H1 (cell line): ENCODE measurements at places on chromosomes 1 and 21. TPM values are rescaled to one million over a fixed set of nuclear protein-coding genes. Genes with fewer than 3 reads are reported as not detected.

The LRRC53 gene
- total RNA-seq, result not detected in 2 replicates

The IPO13 gene
- total RNA-seq, result 20.7 and 23.0 TPM in 2 replicates

The ORC1 gene
- total RNA-seq, result 49.0 and 49.7 TPM in 2 replicates

The LORICRIN gene
- not detected in 2 replicates for total RNA-seq

The PRAMEF11 gene
- not detected in 2 replicates for total RNA-seq

The RABGAP1L gene
- 156 and 166 TPM in 2 replicates for total RNA-seq

The CDA gene
- 3.3 and 4.4 TPM in 2 replicates for total RNA-seq

The WNT3A gene
- total RNA-seq, result 0.10 and 0.19 TPM in 2 replicates

The BRDT gene
- total RNA-seq, result not detected in 2 replicates

The KIFAP3 gene
- total RNA-seq, result 3.2 TPM in 2 replicates

The BCL2L15 gene
- total RNA-seq, result 0.11 and 0.32 TPM in 2 replicates

The TNFRSF8 gene
- total RNA-seq, result 32.7 and 35.1 TPM in 2 replicates

The SH2D1B gene
- not detected in 2 replicates for total RNA-seq

The PRDM16 gene
- 0.43 and 0.46 TPM in 2 replicates for total RNA-seq

The HES3 gene
- total RNA-seq, result 54.3 and 67.9 TPM in 2 replicates

GRCh38 chr21:25801217-25802014 lies 66.6 kb downstream of the GABPA start:
- peak; percentile 97 for DNase-seq

DNA sequence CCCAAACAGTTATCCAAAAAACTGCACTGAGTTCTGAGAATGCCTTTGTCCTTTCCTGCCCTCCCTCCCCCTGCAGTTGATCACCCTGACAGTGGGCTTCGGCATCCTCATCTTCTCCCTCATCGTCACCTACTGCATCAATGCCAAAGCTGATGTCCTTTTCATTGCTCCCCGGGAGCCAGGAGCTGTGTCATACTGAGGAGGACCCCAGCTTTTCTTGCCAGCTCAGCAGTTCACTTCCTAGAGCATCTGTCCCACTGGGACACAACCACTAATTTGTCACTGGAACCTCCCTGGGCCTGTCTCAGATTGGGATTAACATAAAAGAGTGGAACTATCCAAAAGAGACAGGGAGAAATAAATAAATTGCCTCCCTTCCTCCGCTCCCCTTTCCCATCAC lies 8.8 kb upstream of the NHLH1 start:
- DNase-seq, result no peak

DNA sequence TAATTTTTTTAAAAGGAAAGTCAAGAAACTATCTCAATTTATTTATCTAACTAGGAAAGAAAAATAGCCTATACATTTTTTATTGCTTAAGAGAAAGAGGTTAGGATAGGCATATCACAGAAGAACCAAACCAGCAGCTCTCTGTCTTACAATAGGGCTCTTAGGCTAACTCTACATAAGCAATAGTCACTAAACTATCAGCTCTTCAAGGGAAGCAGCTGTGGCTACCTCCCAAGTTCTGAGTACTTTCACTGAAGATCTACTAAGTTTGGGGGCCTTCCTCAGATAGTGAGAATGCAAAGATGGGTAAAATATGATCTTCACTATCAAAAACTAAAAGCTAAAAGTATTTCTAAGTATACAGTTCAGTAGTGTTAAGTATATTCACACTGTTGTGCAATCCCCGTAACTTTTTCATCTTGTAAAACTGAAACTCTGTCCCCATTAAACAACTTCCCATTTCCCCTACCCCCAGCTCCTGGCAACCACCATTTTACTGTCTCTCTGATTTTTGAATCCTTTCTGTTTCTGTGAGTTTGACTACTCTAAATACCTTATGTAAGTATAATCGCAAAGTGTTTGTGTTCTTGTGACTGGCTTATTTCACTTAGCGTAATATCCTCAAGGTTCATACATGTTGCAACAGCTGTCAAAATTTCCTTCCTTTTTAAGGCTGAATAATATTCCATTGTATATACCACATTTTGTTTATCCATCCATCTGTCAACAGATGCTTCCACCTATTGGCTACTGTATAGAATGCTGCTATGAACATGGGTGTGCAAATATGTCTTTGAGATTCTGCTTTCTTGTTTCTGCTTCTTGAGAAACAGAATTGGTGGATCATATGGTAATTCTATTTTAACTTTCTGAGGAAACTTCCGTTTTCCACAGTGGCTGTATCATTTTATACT lies 73.3 kb downstream of the ACBD6 start:
- no peak for DNase-seq

- no peak for DNase-seq
Measured at GRCh38 chr1:14996133-14997050, 157.2 kb upstream of the TMEM51 start.

GRCh38 chr1:115336741-115337140 lies 1.3 kb downstream of the NGF start:
- no peak for DNase-seq

- no peak for DNase-seq
Measured at GRCh38 chr1:175478217-175478616, 265.2 kb downstream of the TNR start.

GRCh38 chr1:172201572-172201971 lies 218.9 kb upstream of the C1orf105 start:
- no peak for DNase-seq

DNA sequence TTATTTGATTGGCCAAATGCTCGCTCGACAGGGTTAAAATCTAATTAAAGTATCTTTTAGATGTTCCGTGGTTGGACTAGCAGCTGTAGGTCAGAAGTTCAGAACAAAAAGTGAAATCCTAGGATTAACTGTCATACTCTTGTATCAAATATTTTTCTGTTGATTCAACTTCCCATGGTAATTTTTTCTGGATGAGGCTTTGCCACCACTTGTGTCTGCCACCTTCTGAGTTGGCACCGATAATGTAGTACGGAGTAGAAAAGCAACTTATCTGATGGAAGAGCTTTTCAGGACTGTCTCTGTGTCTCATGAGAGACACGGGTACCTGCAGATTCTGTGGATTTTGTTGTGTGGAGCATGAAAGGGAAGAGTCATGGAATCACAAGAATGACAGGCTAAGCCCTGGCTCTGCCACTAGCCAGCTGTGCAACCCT lies 44.6 kb upstream of the CNN3 start:
- no peak for DNase-seq

GRCh38 chr1:43009274-43009673 lies 50.6 kb upstream of the SLC2A1 start:
- no peak for DNase-seq

DNA sequence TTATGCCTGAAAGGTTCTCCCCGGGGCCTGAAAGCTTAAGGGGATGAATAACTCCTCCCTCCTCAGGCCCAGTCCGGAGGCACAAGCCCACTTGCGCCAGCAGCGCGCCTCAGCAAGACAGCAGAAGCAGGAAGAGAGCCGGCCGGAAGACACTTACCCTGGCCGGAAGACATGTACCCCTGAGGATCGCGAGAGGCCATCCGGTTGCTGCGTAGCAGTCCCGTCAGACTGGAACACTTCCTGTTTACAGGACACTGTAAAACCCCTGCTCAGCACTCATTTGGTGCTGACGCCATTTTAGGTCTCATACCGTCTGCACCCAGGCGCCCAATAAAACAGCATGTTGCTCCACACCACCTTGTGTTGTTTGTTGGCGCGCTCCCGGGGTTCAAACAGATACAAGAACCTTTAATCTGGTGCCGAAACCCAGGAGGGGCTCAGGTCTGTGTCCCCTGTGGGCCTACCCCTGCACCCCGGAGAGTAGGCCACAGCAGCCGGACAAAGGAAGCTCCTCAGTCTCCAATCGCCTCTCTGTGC lies 30.3 kb downstream of the VN1R5 start:
- DNase-seq, result no peak

GRCh38 chr1:61950418-61950817 lies 208.1 kb downstream of the PATJ start:
- DNase-seq, result no peak

DNA sequence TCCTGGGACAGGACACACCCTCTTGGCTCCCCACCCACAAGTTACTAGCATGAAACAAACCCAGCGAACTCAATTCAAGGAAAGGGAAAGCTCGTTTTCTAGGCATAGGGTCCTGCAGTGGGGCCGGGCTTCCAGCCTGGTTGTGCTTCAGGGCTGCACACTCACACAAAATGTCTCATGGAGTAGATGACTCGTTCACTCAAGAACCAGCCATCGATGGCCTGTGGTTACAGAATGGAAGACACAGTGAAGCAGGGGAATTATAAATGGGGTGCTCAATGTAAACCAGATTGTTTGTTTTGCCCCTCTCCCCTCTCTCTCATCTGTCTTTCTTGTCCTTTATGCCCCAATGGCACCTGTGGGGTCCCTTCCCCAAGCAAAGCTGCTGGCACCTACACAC lies 56.0 kb upstream of the COX20 start:
- DNase-seq, result no peak

GRCh38 chr1:90347366-90347765 lies 352.5 kb downstream of the ZNF326 start:
- no peak for DNase-seq

GRCh38 chr21:37984416-37984815 lies 68.2 kb upstream of the KCNJ6 start:
- no peak for DNase-seq

- DNase-seq, result no peak
Measured at GRCh38 chr1:231729544-231729943, 103.0 kb downstream of the DISC1 start.

DNA sequence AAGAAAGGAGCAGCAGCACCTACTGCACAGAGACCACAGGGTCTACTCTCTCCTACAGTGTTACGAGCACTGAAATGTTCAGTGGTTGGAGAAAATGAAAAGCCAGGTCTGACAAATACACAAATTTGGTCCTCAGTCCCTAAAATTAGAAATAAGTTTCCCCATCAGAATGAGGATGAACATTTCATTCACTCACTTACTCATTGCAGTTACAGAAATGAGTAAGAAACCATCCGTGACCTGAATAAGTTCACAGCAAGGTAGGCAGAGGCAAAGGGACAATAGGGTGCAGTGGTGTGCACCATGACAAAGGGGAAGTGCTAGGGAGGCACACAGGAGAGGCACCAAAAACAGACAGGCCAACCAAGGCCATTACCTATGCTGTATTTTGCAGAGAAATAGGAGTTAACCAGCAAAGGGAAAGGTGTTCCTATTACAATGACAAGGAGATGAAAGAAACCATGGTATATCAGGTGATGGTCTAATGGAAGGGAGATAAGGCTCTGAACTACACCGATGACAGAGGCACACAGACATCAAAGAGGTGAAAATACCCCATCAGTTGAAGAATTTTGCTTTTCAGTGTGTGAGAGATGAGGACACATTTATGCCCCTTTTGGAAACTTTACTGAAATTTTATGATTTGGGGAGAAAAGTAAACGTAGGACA lies 29.4 kb downstream of the VAV3 start:
- DNase-seq, result no peak

DNA sequence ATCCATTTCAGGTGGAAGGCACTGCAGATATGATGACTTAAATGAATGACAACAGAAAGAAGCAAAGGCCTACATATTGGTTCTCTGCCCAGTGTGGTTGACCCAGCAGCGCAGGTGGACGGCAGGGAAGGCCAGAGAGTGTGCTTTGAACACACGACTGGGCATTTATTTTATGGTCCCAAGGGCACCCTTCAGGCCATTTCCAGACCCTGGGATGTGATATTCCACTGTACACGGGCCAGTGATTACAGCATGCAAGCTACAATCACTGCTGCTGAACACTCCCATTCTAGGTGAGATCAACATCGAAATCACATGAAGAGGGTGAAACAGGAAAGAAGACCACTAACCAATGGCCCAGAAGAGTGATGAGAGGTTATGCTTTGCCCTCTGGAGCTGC lies 33.8 kb downstream of the PCNX2 start:
- DNase-seq, result no peak

- DNase-seq, result peak; percentile 58
Measured at GRCh38 chr1:55277377-55278130, 62.4 kb upstream of the USP24 start.

DNA sequence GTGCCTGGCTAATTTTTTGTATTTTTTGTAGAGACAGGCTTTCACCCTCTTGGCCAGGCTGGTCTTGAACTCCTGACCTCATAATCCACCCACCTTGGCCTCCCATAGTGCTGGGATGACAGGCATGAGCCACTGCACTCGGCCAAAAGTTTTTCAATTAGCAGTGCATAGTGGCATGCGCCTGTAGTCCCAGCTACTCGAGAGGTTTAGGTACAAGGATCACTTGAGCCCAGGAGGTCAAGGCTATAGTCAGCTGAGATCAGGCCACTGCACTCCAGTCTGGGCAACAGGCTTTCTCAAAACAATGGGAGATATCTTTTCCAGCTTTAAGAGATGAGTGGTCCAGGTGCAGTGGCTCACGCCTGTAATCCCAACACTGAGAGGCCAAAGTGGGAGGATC lies 30.8 kb downstream of the DAP3 start:
- no peak for DNase-seq

DNA sequence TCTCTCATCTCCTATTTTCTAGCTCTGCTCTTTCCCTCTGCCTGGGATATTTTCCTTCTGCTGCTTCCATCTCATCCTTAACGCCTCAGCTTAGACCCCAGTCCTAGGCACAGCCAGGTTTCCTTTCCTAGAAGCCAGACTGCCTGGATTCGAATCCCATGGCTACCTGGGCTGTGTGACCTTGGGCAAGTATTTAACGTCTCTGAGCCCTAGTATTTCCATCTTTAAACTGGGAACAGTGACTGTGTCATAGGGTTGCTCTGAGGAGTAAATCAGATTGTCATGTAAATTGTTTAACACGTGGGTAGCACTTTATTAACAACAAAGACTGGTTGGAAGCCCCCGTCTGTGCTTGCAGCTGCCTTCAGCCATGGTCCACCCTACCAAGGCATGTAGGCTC lies 18.4 kb downstream of the DHRS3 start:
- no peak for DNase-seq

DNA sequence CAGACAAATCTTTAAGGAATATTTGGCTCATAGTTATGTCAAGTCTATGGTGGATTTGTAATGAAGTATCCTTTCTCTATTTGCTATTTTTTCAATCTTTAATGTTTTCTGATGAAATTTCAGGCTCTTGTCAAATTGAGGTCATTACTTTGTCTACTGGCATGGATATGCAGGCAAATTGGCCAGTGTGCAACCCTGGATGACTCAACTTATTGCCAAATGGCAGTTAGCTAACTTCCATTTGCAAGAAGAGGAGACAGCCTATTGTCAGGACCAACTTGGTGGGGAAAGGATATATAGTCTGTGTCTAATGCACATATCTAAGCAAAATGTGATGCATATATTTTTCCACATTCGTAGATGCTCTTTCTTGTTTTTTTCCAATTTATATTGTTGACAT lies 530.5 kb downstream of the PTBP2 start:
- no peak for DNase-seq
